NCI-H524 treated with DMSO at 0.1 percent for 48 hours (cell line): ENCODE measurements at places on chromosomes 13 and 19.

- no peak for DNase-seq
These were observed 2.7 kb downstream of the LILRA4 start for GRCh38 chr19:54335979-54336892.

DNA sequence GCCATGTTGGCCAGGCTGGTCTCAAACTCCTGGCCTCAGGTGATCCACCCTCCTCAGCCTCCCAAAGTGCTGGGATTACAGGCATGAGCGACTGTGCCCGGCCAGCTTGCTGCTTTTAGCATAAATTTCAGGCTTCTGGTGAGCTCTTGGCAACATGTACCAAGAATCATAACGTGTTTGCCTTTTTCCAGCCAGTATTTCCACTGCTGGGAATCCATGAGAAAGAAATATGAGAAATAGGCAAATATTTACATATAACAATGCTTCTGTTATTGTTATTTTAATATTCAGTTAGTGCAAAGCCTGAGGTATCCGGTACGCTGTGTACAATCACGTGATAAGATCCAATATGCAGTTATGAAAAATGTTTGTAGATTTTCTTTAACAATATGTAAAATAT is 29.2 kb upstream of the CERS4 start:
- DNase-seq: no peak

- DNase-seq: no peak
These were observed at the start of gene IL4I1 for GRCh38 chr19:49896863-49897621. TSS of gene IL4I1 (minus strand) at chr19:49896887. CDS start at chr19:49896160, 727 bp downstream.

- no peak for DNase-seq
These were observed 7.9 kb downstream of the MLLT1 start for GRCh38 chr19:6271721-6272410.

DNA sequence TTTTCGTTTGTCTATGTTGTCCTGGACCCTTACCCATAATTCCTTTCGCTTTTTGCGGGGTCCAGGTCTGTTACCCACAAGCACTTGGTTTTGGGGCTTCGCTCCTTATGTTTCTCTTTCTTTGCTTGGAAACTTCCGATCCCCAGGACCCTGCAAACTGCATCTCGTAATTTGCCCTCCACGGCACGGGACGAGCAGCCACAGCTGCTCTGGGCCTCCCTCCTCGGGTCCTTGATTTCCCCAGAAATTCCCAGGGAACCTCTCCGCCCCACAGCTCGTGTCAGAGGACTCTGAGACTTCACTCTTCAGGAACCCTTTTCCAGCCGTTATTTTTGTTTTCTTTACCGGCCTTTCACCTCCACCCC is 599 bp downstream of the SNRNP70 start:
- no peak for DNase-seq

DNA sequence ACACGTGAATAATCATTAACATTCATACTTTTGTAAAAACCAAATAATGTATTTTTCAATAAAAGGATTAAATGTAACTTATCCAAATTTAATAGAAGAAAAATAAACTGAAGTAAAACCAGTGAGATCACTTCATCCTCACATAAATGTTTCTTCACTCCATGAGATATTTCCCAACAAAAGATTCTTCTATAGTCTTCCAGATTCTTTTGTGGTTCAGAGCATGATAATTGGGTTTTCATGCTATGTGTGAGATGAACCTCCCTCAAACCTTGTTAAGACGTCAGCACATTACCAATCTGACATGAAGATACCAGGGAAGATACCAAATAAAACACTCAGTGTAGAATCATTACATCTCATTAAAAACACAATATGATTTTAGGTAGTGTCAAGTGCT is 62.9 kb upstream of the OXGR1 start:
- no peak for DNase-seq

DNA sequence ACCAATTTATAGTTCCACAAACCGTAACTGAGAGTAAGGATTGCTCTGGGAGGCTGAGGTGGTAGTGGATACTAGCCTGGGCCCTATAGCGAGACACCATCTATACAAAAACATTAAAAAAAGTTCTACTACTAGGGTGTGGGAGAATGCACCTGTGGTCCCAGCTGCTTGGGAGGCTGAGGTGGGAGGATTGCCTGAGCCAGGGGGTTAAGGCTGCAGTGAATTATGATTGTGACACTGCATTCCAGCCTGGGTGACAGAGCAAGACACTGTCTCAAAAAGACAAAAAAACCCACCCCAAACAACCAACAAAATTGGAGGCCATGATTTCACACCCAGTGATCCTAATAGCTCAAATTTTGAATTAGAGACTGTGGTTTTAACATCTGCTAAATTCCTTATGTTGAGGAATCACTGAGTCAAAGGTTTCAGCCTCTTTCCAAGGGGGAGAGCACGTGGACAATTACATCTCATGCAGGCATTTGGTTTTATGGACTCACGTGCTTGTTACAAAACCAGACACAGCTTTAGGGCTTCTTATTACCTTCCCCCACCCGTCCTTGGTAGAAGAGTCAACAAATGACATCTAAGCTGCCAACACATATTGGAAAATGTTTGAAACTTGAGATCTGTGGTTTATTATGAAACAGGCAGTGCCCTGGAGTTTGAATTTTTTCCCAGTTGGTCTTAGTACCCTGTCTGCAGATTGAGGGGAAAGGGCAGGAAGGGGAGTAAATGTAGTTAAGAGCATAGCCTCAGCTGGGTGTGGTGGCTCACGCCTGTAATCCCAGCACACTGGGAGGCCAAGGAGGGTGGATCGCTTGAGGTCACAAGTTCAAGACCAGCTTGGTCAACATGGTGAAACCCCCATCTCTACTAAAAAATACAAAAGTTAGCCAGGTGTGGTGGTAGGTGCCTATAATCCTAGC is 18.5 kb downstream of the CYP2A6 start:
- DNase-seq: no peak

- DNase-seq: no peak
These were observed 2.6 kb upstream of the SPACA6 start for GRCh38 chr19:51690454-51691073.

- DNase-seq: no peak
These were observed 68.3 kb downstream of the DACH1 start for GRCh38 chr13:71798707-71799106.

- no peak for DNase-seq
These were observed 5.6 kb downstream of the RPS9 start for GRCh38 chr19:54206030-54206830.

GRCh38 chr13:22111152-22111783 is 440.4 kb downstream of the FGF9 start:
- DNase-seq: no peak
